ENCODE measurements at places on chromosomes 12 and 14. TPM values are rescaled to one million over a fixed set of nuclear protein-coding genes. Genes with fewer than 3 reads are reported as not detected.

DNA sequence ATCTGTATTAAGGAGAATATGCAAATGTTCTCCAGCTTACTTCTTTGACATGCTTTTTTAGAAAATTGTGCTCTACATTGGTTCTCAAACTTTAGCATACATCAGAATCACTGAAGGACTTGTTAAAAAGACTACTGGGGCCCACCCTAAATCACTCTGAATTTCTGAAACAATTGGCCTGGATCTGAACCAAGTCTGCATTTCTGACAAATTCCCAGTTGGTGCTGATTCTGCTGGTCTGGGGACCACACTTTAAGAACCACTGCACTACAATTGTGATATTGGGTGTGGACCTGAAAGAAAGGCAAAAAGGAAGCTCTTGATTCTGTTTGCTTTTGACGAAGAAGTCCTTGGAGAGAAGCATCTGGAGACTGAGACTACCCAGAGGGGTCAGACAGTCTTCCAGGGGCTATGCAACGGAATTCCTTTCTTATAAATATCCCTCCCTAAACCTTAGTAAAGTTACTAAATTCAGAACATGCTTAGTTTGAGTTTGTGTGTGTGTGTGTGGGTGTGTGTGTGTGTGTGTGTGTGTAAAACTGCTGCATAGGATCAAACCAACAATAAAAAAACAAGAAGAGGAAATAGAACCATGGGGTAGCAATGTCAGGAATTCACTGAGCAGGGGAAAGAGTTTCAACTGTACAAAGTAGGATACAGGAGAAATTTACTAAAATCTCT is 36.8 kb downstream of the EAPP start:
- no peak for DNase-seq

DNA sequence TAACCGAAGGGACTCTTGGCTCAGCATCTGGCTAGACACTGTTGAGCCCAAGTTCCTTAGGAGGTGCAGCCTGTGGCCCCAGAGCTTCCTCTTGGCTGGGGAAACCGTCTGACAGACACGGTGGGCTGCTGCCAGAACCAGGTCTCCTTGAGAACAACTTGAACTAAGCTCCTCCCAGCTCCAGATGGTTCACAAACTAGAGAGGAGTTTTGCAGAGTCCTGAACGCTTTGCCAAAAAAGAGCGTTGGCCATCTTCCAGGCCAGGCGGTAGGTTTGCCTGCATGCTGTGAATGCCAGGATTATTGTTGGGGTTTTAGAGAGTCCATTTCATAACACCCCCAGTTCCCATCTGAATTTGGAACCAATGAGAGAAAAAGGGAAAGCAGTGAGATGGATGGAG is 399.8 kb downstream of the RGS6 start:
- DNase-seq = no peak

DNA sequence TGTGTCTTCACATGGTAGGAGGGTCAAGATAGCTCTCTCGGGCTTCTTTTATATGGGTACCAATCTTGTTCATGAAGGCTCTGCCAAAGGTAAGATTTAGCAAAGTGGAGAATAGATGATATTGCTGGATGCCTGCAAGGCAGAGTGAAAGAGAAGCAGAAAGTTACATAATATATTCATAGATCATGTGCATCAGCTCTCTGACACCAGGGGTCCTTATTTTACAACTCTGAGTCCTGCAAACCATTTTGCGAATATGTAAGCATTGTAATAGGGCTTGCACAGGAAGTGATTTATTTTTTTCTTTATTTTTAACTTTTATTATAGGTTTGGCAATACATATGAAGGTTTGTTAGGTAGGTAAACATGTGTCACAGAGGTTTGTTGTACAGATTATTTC is 31.8 kb downstream of the CRADD start:
- no peak for DNase-seq

DNA sequence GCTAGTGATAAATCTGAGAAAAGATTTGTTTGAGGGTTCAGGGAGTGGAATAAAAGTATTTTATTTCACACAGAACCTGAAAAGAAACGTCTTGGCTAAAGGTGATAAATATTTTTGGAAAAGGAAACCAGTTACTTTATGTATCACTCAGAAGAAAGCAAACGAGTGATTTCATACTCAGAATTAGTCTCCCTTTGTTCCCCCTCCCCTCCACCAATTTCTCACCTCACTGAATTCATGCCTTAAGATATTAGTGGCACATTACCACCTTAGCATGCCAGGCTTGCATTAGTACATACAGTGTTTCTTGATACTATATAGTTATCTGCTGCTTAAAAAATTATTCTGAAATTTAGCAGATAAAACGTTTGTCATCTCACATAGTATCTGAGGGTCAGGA is 28.2 kb downstream of the G2E3 start:
- DNase-seq = no peak

DNA sequence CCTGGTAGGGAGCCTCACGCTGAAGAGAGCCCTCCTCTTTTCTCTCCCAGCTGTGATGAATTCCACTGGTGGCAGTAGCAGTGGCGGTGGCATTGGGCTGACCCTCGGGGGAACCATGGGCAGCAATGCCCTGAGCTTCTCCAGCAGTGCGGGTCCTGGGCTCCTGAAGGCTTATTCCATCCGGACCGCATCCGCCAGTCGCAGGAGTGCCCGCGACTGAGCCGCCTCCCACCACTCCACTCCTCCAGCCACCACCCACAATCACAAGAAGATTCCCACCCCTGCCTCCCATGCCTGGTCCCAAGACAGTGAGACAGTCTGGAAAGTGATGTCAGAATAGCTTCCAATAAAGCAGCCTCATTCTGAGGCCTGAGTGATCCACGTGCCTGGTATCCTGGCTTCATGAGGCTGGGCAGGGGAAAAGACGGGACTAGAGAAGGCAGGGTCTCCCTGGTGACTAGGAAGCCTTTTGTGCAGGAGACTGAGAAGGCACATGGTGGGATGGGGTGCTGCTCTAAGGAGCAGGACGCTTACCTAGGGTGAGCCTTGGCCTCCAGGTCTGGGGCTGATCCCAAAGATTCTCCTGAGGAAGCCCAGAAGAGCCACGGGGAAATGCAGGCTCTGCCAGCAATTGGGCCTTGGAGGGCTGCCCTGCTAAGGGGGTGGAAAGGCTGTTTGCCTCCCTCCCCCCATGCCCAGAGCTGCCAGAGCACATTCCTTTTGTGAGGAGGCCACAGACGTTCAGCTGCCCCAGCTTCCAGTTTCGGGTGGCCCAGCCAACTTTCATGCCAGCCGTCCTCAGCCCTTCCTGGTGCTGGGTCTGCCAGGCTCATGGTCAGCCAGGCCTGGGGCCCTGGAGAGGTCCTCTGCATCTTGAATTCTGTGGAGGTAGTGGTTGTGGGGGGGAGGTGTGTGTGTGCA is 15.8 kb downstream of the KRT7 start:
- DNase-seq = no peak

GRCh38 chr14:72948481-72949138 is 22.3 kb downstream of the DCAF4 start:
- peak; percentile 24 for DNase-seq

DNA sequence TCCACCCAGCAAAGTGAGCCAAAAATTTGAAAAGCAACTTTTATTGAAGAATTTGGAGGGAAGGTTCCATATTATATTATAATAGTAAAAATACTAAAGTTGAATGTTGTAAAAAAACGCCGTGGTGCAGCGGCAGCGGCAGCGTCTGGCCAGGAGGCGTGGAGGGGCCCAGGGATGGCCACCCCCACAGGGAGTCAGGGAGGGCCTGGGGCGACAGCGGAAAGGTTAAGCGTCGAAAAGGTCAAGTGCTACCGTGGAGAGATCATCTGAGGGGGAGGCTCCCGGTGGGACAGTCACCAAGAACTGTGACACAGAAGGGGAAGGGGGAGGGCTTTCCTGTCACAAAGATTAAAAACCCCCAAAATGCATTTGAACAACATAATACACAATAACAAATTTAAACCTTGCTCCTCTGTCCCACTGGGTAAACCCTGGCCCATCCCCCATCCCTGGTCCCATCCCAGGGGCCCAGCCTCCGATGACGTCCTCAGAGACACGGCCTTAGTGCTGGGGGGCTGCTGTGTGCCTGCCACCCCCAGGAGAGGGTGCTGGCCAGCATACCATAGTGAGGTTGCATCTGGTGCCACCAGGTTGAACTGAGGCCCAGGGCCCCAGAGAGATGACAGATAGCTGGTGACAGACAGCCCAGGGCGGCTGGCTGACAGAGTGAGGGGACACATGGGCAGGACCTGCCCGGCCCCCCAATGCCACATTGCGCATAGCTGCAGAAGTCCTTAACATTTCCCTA is 16.6 kb downstream of the SIVA1 start:
- DNase-seq = no peak

- DNase-seq = no peak
Observed at GRCh38 chr12:107400686-107401447, 284.7 kb upstream of the PWP1 start.

DNA sequence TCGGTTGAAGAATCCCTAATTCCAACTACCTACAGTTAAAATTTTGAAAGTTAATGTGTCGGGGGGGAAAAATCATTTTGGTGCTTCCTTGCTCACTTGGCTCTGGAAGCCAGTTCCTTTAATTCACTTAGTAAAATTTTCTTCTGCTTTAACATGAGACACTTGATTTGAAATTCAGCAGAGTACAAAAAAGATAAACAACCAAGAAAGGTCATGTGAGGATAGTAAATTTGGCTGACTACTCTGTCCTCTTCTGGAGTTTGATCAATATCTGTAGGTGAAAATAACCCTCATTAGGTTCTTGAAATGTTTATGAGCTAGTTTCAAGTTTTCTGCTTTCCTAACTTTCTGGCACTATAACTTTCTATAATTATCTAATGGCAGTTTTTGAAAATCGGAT is 43.4 kb downstream of the KCNJ8 start:
- DNase-seq = no peak

DNA sequence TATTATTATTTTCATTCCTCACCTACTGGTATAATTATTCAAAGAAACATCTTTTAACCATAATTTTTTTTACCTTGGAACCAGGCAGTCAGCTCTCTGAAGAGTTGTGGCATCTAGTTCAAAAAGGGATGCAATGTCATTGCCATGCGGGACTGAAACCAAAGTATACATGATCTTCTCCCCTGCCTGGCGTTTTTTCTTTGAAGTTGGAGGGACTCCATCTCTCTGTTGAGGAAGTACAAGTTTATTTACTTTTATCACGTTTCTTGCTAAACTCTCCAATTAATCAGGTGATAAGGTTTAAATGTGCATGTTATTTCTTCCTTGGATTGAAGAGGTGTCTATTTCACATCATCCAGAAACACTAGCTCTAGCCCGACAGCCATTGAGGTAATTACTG is 146.6 kb downstream of the ITPR2 start:
- no peak for DNase-seq

DNA sequence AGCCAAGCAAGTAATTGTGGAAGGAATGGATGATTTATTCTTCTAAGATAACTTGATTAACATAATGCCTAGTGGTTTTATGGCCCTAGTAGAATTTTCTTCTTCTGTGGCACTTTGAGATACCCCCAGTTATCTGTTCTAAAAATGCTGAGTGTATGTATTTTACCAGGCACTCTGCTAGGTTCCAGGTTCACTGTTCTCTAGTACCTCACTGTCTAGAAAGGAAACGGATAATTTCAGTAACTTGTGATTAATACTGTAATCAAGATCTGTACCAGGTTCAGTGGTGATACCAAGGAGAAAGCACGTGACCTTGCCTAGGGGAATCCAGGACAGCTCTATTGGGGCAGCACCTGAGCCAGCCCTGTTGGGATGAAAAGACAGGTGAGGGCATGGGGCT is 8.0 kb downstream of the ANO6 start:
- no peak for DNase-seq

DNA sequence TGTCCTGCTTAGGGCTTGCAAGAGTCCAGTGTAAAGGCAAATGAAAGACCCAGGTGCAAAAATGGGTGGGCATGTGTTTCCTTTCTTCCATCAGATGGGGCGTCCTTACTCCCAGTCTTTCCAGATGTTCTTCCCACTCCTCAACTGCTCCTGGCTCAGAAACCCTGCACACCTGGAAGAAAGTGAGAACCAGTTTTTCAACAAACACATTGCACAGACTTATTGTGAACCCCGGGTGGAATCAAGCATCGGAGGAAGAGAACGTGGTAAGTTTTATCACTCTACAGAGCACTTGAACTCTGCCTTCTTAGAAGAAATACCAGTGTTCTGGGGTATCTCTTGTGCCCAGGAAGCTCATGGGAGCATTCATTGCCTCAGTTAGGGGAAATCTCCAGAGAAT is 93.3 kb downstream of the TMX1 start:
- no peak for DNase-seq

DNA sequence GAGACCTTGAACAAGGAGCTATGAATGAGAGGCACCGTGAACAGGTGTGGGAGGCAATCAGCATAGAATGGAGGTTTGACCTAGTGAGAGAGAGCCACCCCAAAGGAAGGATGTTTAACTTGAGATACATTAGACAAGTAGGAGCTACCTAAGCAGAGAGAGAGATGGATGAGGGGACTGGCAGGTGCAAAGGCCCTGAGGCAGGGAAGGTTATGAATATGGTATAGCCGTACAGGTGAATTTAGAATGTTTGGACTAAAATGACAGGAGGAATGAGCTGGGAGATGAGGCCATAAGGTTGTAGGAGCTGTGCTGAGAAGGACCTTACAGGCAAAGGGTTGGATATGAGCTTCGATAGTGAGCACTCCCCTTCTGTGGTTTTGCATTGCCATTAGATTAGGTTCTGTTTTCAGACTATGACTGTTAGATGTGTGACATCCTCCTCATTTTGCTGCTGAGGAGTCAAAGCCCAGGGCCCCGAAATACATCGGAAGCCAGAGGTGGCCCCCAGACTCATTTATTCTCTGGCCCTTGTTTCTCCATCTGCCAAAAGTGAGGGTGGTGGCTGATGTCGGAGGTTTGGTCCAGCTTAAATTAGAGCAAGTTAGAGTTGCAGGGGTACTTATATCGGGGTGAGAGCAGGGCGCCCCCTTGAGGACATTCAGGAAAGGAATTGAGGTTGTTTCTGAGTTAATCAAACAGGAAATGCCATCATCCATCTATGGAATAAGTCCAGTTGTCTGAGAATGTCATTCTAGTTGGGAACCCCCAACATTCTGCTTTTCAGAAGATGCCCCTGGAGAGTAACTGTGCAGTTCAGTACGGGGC is 29.4 kb downstream of the SLC24A4 start:
- DNase-seq = no peak

- no peak for DNase-seq
Observed at GRCh38 chr12:40829738-40830144, 137.5 kb downstream of the CNTN1 start.

- DNase-seq = no peak
Observed at GRCh38 chr12:50745861-50746260, 18.0 kb upstream of the ATF1 start.

- DNase-seq = no peak
Observed at GRCh38 chr12:58419196-58419760, 477.9 kb downstream of the ATP23 start.

The MMP19 gene
- total RNA-seq = 0.24 TPM

The PRH2 gene
- not detected for total RNA-seq

The DIO3 gene
- not detected for total RNA-seq

The ESPL1 gene
- total RNA-seq = 1.6 TPM

The KRT80 gene
- total RNA-seq = not detected

The B4GALNT1 gene
- total RNA-seq = not detected

The RNU4-1 gene
- total RNA-seq = 319 TPM

The CLEC1B gene
- not detected for total RNA-seq

The C12orf56 gene
- not detected for total RNA-seq
